Cardiac atrium fibroblast (primary cell): ENCODE measurements at places on chromosomes 7 and 10. TPM values are rescaled to one million over a fixed set of nuclear protein-coding genes. Genes with fewer than 3 reads are reported as not detected.

The TCAF2 gene
- 7.8 and 12.3 TPM in 2 replicates for total RNA-seq

The ZNF853 gene
- total RNA-seq = 0.16 and 1.1 TPM in 2 replicates

The STK31 gene
- not detected in 2 replicates for total RNA-seq

The RARRES2 gene
- 7.8 TPM in 1 of 2 replicates, not detected in the other for total RNA-seq

The TFPI2 gene
- total RNA-seq = 814 and 1,067 TPM in 2 replicates

The MINPP1 gene
- total RNA-seq = 36.5 and 38.8 TPM in 2 replicates

The NUTM2E gene
- total RNA-seq = not detected in 2 replicates

The ZNF736 gene
- 1.3 and 4.2 TPM in 2 replicates for total RNA-seq

The FKBP6 gene
- not detected in 2 replicates for total RNA-seq

The MPP7 gene
- 0.32 TPM in 1 of 2 replicates, not detected in the other for total RNA-seq

The CPN1 gene
- total RNA-seq = not detected in 2 replicates

The ANKRD61 gene
- not detected in 2 replicates for total RNA-seq

The ZSCAN25 gene
- total RNA-seq = 6.3 and 6.9 TPM in 2 replicates

The PDK4 gene
- 42.9 and 115 TPM in 2 replicates for total RNA-seq

The HABP2 gene
- not detected in 2 replicates for total RNA-seq

The GBX1 gene
- total RNA-seq = not detected in 2 replicates

The CCDC172 gene
- not detected in 2 replicates for total RNA-seq
